ENCODE measurements at places on chromosomes 5 and 9.

GRCh38 chr5:140677947-140678346 lies 4.6 kb upstream of the DND1 start:
- DNase-seq: no peak

DNA sequence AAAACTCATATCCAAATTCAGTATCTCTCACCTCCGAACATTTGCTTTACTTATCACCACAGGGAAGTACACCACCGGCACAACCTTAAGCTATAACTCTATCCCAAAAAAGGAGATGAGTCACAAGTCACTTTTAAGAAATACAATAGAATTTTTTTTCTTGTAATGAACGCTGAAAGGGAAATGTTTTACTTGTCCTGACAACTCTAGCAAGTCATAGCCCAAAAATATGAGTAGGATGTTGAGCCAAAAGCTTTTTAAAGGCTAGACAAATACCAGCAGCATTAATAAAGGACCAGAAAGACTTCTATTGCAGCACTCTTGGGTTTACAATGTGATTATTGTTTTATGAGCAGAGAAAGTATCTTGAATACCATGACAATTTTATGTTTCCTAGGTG lies 147.3 kb upstream of the FST start:
- DNase-seq: no peak

GRCh38 chr9:73131461-73131860 lies 20.2 kb upstream of the ANXA1 start:
- DNase-seq: no peak

DNA sequence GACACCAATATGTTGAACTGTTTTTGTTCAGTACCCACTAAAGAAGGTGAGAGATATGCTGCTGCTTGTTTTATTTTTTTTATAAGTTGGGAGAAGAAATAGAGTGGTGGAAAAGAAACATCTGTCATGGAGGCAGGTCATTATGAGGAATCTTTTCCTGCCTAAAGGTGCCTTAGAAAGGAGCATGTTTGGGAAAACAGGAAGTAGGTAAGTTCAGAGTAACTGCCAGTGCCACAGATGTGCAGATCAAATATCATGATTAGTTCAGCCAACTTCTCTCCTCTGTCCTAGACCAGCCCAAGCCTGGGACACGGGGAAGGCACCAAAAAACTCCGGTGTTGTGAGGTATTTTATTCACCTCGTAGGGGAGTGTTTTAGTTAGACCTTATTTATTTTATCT lies 144.2 kb downstream of the MAN2A1 start:
- no peak for DNase-seq

GRCh38 chr5:156896546-156896945 lies 46.5 kb downstream of the PPP1R2B start:
- DNase-seq: no peak

DNA sequence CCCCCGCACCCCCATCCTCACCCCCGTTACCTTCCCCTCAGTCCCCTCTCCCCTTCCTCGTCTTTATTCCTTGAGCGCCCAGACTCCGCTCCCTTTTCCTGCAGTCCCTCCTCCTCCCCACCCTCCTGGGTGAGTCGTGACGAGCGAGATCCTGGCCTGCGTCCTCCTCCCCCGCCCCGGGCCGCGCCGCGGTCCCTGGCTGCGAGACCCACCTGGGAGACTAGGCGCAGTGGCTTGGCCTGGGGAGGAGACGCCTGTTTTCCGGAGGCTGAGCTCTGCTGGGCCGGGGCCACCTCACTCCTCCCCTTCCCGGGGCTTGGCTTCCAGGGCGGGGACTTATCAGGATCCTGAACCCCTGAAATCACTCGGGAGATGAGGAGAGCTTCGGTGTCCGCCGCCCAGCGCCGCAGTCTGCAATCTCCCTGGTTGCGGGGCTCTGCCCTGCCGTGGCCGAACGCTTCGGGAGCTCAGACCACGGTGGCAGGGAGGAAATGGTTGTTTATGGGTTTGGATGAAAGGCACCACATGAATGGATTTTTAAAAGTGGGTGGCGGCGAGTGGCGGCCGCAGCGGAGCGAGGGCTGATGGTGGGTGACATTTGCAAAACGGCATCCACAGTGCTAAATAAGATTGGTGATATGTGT lies 984 bp downstream of the STXBP1 start:
- DNase-seq: no peak

DNA sequence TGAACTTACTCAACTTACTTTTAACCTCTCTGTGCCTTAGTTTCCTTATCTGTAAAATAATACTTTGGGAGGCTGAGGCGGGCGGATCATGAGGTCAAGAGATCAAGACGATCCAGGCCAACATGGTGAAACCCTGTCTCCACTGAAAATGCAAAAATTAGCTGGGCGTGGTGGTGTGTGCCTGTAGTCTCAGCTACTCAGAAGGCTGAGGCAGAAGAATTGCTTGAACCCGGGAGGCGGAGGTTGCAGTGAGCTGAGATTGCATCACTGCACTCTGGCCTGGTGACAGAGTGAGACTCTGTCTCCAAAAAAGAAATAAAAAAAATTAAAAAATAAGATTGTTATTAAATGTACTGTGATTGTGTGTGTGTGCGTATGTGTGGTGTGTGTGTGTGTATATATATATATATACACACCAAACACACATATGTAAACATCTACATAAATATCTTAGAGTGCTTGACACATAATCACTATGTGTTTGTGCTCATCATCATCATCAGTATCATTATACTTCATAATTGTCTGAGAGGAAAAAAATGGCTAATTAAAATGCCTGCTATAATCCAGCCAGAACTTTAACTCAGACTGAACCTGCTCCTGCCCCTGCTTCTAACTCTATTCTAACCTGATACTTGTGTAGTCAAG lies 312.8 kb downstream of the FER start:
- no peak for DNase-seq

Measured in stimulated activated CD8-positive, alpha-beta memory T cell treated with anti-CD3 and anti-CD28 coated beads, Interleukin-15, amount 100 ng/mL, for 24 hours (primary cell).